ENCODE measurements at places on chromosomes 5 and 9.

GRCh38 chr5:132421462-132421861 is 52.0 kb downstream of the SLC22A5 start:
- DNase-seq = no peak

GRCh38 chr5:77379558-77380061 is 112.5 kb downstream of the WDR41 start:
- DNase-seq = no peak

GRCh38 chr9:112892981-112893380 is 2.3 kb upstream of the SLC46A2 start:
- DNase-seq = no peak

GRCh38 chr9:134932171-134932570 is 14.5 kb upstream of the FCN1 start:
- no peak for DNase-seq

- no peak for DNase-seq
These were observed 83.1 kb upstream of the LMNB1 start for GRCh38 chr5:126693806-126694205.

All from CD14-positive monocyte (primary cell).